Spinal cord (tissue), 10 donors: ENCODE measurements at places on chromosomes 1 and 21. TPM values are rescaled to one million over a fixed set of nuclear protein-coding genes. Genes with fewer than 3 reads are reported as not detected.

The FCGR2B gene
- total RNA-seq: 1.5 TPM

The PIK3C2B gene
- 24.5 TPM for total RNA-seq

The TRIM46 gene
- 6.7 TPM for total RNA-seq

The GJA9 gene
- not detected for total RNA-seq

The CRABP2 gene
- total RNA-seq: 482 TPM

The TMIGD3 gene
- total RNA-seq: 2.4 TPM

The TCP10L gene
- total RNA-seq: 2.1 TPM

The SPATA21 gene
- 0.17 TPM for total RNA-seq

The DHX9 gene
- total RNA-seq: 183 TPM

The KLHDC7A gene
- total RNA-seq: 5.3 TPM

The CASZ1 gene
- total RNA-seq: 6.0 TPM

The LRRN2 gene
- 13.3 TPM for total RNA-seq

The ATP1A2 gene
- total RNA-seq: 2,060 TPM

The C1orf141 gene
- 0.33 TPM for total RNA-seq

The IVL gene
- total RNA-seq: not detected

The ADGRL4 gene
- total RNA-seq: 11.8 TPM

The KLHDC9 gene
- 10.0 TPM for total RNA-seq

The LAMB3 gene
- 0.89 TPM for total RNA-seq

The IFI44L gene
- 34.3 TPM for total RNA-seq

The PPM1J gene
- total RNA-seq: 5.0 TPM

The CR1L gene
- total RNA-seq: 2.0 TPM

The SLC44A5 gene
- total RNA-seq: 37.7 TPM

The RCOR3 gene
- total RNA-seq: 57.7 TPM

The MYCL gene
- total RNA-seq: 6.1 TPM

The KIAA1614 gene
- 9.8 TPM for total RNA-seq

The MROH9 gene
- 0.10 TPM for total RNA-seq

The AMPD1 gene
- 0.89 TPM for total RNA-seq

The IGSF21 gene
- 13.1 TPM for total RNA-seq

The FAM78B gene
- 6.1 TPM for total RNA-seq

The A3GALT2 gene
- not detected for total RNA-seq

The SPRR4 gene
- not detected for total RNA-seq

The LCK gene
- total RNA-seq: 0.22 TPM

The SLC45A3 gene
- 9.5 TPM for total RNA-seq

The ALPL gene
- total RNA-seq: 10.5 TPM

The AGT gene
- 174 TPM for total RNA-seq

The TFF2 gene
- total RNA-seq: not detected
